ENCODE measurements at places on chromosomes 7 and 10.
A peak's percentile ranks its signal among the peaks of the same experiment; 100 is the strongest.

DNA sequence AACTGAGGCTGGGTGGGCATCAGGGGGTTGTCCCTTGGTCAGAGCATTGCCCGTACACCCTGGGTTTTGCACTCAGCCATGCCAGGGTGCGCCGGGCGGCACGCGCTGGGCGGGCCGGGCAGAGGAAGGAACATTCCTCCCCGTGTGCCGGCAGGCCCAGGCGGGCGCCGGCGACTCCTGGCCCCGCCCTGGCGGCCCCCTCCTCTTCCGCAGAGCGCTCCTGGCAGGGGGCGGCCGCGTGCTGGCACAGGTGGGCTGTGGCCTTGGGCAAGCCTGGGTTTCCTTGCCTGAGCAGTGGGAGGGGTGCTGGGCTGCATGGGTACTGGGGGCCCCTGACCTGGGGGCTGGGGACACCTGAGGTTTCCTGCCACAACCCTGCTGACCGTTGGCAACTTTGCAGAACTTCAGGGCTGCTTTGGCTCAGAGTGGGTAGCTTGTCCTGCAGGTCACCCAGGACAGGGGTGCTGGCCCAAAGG is 3.9 kb downstream of the LFNG start:
- DNase-seq = no peak

GRCh38 chr10:22666287-22667092 is 47.9 kb downstream of the PIP4K2A start:
- DNase-seq = no peak

DNA sequence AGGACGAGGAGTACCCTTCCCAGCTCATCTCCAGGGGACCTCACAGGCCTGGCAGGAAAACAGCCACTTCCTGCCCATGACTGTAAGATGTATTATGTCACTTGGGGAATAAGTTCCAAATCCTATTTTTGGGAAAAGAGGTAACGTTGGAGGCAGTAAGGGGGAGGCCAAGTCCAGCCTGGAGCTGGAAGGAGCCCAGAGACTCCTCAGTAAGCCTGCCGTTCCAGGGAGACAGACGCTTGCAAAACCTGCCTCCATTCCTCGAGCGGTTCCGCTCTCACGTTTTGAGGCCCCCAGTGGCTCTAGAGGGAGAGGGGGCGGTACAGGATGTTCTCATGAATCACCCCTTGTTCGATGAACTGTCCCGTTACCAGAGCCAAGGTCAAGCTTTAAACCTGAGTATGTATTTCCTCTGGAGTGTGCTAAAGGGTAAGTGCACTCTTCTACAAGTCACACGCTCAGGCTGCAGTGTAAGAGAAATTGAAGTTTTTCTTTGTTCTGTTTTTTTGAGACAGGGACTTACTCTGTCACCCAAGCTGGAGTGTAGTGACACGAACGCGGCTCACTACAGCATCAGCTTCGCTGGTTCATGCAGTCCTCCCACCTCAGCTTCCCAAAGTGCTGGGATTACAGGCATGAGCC is 45.5 kb upstream of the CYTH3 start:
- DNase-seq = no peak

DNA sequence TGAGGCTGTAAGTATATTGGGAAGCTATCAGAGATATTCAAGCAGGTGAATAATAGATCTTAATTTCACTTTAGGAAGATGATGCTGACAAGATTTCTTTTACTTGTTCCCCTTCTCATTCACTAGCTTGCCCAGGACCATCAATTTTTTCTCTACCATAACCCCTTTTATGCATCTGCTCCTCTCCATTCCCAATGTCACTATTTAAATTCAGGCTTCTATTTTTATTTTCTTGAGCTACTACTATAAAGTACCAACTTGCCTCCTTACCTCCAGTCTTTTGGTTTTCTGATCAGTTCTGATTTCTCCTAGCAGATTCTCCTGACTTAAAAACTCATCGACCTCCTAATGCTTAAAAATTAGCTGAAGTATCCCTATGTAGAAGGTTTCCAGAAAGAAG is 97.7 kb upstream of the SMIM30 start:
- DNase-seq = no peak

DNA sequence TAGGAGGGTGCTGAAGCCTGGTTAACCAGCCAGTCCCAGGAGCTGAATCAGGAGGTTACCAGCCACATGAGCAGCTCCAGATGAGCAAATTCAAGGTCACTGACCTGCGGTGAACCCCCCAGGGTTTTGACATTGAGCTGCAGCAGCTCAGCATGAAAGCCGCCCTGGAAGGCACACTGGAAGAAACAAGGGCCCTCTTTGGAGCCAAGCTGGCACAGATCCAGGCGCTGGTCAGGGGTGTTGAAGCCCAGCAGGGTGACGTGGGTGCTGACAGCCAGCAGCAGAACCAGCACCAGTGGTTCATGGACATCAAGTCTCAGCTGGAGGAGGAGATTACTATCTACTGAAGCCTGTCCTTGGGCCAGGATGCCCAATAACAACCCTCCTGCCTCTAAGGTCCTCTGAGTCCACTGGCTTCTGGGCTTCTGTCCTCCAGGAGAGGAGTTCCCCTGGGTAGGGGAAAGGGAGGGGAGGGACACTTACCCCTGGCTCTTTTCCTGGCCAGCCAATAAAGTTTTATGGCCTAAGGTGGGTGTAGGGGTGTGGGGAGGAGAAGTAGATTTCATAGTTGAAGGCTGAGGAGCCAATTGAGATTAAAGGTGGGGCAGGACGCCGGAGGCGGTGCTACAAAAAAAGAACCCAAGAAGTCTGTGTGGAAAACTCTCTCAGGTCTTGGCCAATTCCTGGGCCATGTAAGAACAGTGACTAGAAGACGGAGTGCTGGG is 29.4 kb upstream of the ATOH7 start:
- no peak for DNase-seq

- DNase-seq = no peak
These were observed 57.8 kb downstream of the MINDY3 start for GRCh38 chr10:15802375-15802949.

DNA sequence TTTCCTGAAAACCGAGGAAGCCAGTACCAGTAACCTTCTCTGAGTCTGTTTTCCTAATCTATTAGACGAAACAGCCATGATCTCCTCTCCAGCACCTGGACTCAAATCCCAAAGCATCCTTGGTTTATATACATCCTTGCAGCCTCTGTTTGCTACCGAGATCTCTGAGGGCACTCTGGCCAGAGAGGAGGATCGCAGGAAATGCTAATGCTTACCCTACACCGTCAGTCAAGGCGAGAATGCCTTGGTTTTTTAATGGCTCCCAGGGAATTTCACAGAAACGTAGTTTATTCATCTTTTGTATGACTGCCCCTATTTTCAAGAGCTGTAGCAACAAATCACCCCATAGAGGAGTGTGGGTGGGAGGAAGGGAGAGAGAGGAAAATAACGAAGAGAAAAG is 91.5 kb upstream of the CALN1 start:
- DNase-seq = no peak

DNA sequence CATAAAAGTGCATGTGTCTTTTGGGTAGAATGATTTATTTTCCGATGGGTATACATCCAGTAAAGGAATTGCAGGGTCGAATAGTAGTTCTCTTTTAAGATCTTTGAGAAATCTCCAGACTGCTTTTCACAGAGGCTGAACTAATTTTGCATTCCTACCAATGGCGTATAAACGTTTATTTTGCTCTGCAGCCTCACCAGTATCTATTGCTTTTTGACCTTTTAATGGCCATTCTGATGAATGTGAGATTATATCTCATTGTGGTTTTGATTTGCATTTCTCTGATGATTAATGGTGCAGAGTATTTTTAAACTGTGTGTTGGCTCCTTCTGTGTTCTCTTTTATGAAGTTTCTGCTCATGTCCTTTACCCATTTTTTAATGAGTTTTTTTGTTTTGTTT is 1020.1 kb downstream of the NXPH1 start:
- DNase-seq = no peak

- DNase-seq = no peak
These were observed 3.0 kb upstream of the NCAPG2 start for GRCh38 chr7:158707610-158708009.

DNA sequence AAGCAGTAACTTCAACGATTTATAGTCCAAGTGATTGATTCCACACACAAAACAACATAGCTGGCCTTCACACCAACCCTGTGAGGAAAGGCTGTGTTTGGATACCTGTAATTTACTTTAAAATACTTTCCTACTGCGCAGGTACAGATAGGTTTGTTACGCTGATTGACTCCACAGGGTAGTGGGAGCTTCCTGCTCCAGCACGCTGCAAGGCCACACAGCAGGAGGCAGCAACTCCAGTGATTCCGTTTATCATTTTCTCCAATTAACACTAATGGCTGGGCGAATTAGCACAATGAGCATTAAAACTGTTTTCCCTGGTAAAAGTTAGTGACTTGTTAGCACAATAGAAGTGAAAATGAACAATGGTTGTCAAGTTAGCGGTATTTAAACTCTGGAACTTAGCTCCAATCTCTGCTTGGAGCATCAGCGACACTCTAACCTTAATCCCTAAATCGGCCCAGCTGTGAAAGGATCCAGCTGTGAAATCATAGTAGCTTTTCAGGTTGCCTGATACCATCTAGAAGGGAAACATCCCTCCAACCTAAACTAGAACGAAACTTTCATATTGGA is 959 bp downstream of the DCLRE1C start:
- no peak for DNase-seq

- DNase-seq = no peak
These were observed 329.2 kb downstream of the BBS9 start for GRCh38 chr7:33458581-33458980.

DNA sequence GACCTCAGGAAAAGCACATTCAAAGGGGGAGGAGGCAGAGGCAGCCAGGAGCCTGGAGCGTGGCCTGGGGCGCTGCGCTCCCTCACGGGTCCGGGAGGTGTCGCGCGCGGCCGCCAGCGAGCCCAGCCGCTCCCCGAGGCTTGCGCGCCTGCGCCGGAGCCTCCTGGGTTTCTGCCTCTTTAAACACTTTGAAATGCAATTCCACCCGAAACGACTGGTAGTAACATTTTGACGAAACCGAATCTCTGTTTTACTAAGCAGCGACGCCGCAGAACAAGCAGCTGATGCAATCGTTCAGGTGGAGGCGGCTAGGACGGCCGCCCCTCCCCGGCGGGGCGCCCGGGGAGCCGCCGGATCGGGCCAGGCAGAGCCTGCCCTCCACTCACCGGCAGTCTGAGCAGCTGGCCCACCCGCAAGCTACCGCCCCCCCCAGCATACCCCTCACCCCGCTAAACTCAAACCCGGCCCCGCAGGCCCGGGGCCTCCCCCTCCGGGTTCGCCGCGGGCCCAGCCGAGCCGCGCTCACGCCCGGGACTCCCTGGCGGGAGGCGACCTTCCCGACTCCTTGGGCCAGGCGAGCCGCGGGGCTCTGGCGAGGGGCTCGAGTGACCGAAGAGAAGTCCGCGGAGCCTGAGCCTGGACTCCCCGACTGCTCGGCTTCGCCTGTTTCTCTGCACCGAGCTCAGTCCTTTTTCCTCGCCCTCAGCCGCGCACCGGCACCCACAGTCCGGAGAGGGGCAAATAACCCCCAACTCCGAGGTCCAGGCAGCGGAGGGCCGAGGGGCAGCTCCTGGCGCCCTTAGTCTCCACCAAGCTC is 3.2 kb downstream of the MKX start:
- peak; percentile 60 for DNase-seq

- DNase-seq = no peak
These were observed 83.6 kb upstream of the MYL10 start for GRCh38 chr7:101712652-101713051.

DNA sequence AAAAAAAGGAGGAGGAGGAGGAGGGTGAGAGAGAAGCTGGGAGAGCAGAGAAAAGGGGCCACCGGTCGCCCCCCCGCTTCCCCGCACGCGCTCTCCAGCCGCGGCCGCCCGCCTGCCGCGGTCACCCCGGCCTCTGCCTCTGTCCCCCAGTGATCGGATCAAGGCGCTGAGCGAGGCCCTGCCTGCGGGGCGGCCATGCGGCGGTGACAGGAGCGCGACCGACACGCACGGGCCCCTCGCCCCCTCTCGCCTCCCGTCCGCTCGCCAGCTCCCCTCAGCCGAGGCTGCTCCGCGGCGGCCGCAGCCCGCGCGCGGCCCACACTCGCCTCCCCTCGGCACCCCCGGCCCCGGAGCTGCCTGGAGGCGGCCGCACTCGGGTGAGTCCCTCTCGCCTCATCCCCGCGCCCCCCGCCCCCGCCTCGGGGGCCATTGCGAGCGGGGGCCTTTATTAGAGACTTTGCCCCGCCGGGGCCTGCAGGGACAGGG is at the start of gene GTF2I:
Gene GTF2I (plus strand): TSS at position 27 of the 486 bp plus-strand sequence. CDS start 31,411 bp downstream, outside the sequence.
- DNase-seq = peak; percentile 67

DNA sequence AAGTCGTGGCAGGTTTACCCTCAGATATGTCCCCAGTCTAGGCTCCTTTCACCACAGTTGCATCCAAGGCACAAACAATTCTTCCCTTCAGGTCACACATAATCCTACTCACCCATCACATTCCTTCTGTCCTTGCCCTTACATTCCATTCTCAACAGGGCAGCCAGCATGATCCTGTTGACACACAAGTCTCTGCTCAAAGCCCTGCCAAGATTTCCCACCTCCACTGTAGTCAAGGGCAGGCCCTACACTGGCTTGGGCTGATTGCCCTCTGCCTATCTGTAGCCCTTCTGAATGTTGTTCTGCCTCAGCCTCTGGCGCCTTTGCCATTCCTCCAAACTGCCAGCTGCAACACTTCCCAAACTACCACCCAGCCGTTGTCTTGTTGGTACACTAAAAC is 187.9 kb upstream of the AKR1E2 start:
- DNase-seq = no peak

DNA sequence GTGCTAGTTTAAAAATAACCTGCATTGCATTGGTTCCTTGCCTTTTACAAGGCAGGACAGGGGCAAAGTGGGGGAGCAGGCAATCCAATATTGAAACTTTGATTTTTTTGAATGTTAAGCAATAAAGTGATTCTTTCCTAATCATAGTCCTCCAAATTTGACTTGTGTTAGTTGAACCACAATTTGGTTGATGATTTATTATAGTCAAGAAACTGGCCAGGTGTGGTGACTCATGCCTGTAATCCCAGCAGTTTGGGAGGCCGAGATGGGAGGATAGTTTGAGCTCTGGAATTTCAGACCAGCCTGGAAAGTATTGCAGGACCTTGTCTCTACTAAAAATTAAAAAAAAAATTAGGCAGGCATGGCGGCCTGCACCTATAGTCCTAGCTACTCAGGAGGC is 27.9 kb upstream of the ABLIM1 start:
- DNase-seq = no peak

- no peak for DNase-seq
These were observed 29.1 kb downstream of the CPED1 start for GRCh38 chr7:121017586-121017985.

DNA sequence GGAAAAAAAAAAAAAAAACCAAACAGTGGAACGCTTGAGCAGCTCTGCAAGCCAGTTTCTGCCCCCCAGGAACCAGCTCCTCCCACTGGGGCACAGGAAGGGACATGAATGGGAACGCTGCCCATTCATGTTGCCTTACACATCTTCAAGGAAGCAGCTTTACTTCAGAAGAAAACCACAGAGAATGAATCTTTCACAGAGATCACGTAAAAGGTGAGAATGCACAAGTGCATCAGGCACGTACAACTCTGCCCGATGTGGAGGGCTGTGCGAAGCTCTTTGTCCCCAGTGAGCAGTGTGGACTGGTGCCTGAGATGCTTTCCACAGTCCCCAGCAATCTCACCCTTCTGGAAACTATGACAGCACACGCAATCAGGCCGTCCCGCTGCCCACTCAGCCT is 106.2 kb downstream of the DLG5 start:
- no peak for DNase-seq

- peak; percentile 70 for DNase-seq
These were observed 745 bp downstream of the YWHAG start for GRCh38 chr7:76358011-76358480.

- no peak for DNase-seq
These were observed 64.9 kb downstream of the ZNF92 start for GRCh38 chr7:65438598-65438997.

GRCh38 chr7:128116740-128117139 is 85.5 kb upstream of the LRRC4 start:
- DNase-seq = no peak
